Activated CD8-positive, alpha-beta memory T cell treated with anti-CD3 and anti-CD28 coated beads for 1 hour (primary cell): ENCODE measurements at places on chromosomes 4 and X.

DNA sequence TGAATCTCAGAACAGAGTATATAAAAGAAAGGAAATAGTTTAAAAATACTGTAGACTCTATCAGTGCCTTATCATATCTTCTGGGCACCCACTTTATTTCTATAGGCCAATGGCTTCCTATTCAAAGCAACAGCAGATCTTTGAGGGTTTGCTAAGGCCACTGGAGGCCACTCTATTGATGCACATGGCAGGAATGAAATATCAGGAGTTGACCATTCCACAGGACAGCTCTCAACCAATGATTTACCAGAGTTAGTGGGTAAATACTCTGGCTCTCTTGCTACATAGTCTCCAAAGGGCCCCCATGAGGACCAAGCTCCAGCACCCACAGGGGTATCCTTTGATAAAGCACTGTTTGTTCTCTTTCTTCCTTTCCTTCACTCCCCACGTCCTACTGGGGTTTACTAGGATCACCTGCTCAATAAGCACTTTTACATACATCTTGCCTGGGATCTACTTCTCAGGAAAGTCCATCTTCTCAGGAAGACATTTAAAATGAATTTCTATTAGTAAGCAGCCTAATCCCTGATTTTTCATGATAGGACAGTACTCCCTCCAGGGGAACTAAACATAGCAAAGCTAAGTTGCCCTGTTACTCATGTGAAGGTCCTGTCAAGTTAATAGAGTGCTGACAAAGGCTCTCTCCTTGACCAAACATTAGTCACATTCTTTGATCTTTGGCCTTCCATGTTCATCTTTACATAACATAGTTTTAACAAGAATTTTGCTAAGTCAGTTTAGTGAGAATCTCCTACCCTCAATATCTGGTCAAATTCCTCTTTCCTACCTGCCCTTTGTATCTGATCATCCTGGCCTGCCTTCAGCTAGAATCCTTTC lies 459.7 kb downstream of the GRXCR1 start:
- DNase-seq, result no peak

- no peak for DNase-seq
Measured at GRCh38 chrX:2387614-2388239, 113.0 kb downstream of the DHRSX start.

DNA sequence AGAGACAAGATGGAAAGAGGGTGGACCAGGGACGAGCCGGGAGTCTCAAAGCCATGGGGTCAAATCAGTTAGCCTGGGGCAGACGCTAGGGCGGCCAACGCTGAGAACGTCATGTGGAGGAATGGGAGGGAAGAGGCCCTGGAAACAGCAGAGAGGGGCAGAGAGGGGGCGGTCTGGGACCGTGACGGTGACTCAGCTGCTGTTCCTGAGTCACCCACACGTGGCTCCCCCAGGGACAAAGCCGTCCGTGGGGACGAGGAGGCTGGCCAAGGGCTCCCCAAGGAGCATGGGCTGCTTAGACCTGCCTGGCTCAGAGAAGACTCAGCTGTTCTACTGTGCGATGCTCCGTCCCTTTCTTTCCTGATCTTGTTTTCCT lies 108.4 kb upstream of the LRPAP1 start:
- DNase-seq, result no peak

GRCh38 chr4:138835832-138836533 lies 179.6 kb upstream of the NOCT start:
- no peak for DNase-seq

DNA sequence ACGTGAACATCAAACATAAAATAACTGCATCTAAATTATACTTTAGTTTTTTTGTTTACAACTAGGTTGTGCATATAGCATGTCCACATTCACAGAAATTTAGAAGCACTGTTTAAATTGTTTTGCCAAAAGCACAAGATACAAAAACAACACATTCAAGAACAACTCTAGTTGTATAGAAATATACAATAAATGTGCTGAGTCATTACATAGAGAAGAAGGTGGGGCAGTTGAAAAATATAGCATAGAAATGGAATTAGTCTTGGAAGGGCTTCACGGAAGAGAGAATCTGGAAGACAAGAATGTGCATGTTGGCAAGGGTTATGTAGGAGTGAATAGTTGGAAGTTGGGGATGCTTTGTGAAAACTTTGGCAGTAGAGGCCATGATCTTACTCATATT lies 239.0 kb upstream of the GLRA2 start:
- DNase-seq, result no peak

DNA sequence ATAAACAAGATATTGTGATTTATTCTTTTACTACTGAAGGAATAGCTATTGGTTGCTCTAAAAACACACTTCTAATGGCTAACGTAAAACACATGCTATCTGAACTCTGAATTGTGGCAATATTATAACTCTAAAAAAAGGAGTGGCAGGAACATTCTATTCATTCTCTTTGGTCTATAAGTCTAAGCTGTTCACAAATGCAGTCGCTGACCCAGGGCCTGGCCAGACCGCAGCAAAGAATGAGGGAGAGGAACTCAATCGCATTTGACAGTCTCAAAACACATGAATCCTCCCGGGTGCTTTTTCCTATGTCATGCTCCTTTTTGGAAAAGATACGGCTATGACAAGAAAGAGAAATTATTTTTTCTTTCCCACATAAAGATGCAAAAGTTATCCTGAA lies 651.6 kb upstream of the PITX2 start:
- DNase-seq, result no peak

- DNase-seq, result no peak
Measured at GRCh38 chrX:14946606-14947155, 73.5 kb downstream of the MOSPD2 start.

GRCh38 chrX:115547448-115547847 lies 13.5 kb upstream of the PLS3 start:
- DNase-seq, result no peak

GRCh38 chrX:96424007-96424406 lies 260.6 kb upstream of the DIAPH2 start:
- no peak for DNase-seq

- no peak for DNase-seq
Measured at GRCh38 chr4:142959173-142959572, 113.1 kb upstream of the INPP4B start.

GRCh38 chrX:17535229-17535628 lies 160.2 kb downstream of the NHS start:
- DNase-seq, result no peak

GRCh38 chrX:38935561-38935960 lies 134.3 kb downstream of the MID1IP1 start:
- no peak for DNase-seq

- DNase-seq, result no peak
Measured at GRCh38 chr4:184448821-184449220, 25.5 kb downstream of the IRF2 start.

- no peak for DNase-seq
Measured at GRCh38 chrX:9467146-9467545, 2.3 kb downstream of the TBL1X start.

GRCh38 chr4:168601899-168602298 lies 105.0 kb downstream of the PALLD start:
- DNase-seq, result no peak

- DNase-seq, result no peak
Measured at GRCh38 chr4:3202836-3203820, 45.8 kb upstream of the MSANTD1 start.

GRCh38 chr4:67550857-67551256 lies 5.6 kb upstream of the CENPC start:
- DNase-seq, result no peak

GRCh38 chrX:68832101-68832416 lies 3.2 kb downstream of the EFNB1 start:
- DNase-seq, result no peak

GRCh38 chr4:115883231-115883630 lies 769.8 kb upstream of the NDST4 start:
- DNase-seq, result no peak

DNA sequence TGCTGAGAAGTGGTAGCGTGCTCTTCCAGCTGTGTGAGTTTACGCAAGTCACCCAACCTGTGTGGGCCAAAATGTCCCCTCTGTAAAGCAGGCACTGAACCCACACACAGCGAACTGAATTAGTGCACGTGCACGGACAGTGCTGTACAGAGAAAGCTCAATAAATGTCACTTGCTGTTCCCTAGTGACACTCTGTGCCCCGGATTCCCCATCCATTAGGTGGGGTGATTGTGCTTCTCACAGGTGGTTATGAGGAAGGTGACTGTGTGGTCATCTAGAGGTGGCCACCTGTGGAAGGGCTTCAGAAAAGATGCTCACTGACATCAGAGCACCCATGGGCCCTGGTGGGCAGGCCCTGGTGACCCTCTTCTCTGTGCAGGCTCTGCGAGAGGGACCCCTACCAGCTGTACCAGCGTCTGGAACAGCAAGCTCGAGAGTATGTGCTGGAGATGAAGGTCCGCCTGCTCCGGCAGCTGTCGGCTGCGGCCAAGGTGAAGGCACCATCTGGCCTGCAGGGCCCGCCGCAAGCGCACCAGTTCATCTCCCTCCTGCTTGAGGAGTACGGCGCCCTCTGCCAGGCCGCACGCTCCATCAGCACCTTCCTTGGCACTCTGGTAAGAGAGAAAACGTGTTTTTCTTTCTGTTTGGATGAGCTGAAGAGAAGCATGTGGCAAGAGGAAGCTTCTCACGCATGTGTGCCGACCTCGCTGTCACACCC lies 94.3 kb downstream of the FAM193A start:
- DNase-seq, result no peak

- no peak for DNase-seq
Measured at GRCh38 chrX:104281564-104281963, 26.8 kb upstream of the ESX1 start.

DNA sequence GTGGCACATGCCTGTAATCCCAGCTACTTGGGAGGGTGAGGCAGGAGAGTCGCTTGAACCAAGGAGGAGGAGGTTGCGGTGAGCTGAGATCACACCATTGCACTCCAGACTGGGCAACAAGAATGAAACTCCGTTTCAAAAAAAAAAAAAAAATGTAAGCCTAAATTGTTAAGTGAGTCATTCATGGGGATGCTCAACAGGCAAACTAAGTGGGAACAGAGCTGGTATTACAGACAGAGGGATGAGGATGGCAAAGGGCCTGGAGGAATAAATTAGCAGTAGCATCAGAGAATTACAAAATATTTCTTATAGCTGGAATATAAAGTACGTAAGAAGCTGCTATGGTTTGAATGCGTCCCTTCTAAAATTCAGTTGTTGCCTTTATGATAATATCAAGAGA lies 43.4 kb upstream of the OGT start:
- DNase-seq, result no peak

DNA sequence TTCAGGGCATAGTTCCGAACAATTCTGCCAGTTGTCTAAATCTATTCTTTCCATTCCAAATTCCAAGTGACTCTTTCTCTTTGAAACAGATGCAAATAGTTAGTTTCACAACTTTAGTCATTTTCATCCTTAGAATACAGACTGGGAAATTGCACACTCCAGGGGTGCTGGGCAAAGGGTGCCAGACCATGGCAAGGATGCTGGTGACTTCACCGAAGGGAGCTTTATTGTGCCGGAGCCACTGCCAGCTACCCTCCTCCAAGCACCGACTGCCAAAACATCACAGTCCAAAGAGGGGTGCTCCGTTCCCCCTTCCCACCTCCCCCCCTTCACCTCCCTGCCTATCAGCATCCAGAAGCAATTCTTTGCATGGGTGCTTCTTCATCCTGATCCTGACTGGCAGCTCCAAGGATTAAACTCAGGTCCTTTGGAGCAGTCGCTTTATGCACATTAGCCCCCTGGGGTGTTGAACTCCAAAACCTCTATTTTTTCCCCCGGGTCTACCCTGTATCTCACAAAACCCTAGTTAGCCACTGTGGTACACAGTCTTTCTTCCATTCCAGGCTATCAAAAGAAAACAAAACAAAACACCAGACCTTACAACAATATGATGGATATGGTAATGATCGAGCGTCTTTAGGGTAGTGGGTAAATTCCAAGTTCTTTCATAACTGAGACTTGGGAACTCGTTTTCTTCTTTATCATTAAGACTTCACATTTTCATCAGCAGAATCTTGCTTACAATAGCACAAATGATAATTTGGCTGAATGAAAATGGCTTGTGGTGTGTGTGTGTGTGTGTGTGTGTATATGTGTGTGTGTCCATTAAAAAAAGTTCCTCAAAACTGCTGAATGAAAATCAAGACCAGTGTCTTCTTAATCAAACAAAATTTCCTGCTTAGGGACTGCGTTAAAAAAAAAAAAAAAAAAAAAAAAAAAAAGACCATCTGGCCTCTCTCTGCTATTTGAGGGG lies 28.7 kb downstream of the MID1 start:
- DNase-seq, result no peak

- no peak for DNase-seq
Measured at GRCh38 chr4:62208921-62209320, 1008.8 kb downstream of the ADGRL3 start.

DNA sequence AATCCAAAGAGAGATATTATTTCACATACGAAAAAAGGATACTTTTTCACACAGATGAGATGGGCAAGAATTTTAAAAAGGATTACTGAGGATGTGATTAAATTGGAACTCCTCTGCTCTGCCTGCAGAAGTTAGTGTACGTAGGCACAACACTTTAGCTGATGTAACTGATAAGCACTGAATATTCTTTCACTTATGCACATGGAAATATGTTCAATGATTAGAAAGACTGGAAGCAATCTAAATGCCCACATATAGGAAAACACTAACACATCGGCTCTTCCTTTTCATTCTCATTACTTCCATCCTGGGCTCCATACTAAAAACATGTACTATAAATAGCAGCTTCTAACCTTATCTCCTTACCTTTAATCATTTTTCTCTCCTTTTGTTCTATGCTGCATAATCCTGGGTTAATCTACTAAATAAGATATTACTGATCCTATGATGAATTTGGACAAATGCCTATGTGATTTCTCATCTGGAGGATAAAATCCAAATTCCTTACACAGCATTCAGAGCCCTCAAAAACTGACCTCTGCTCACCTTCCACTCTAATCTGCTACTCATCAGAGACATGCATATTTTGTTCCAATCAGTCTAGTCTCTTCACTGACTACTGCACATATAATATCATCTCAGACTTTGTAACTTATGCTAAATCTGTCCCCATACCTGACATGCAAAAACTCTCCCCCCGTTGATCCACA lies 197.8 kb downstream of the PDGFC start:
- DNase-seq, result no peak

- DNase-seq, result no peak
Measured at GRCh38 chrX:108285356-108285755, 152.9 kb downstream of the COL4A6 start.

DNA sequence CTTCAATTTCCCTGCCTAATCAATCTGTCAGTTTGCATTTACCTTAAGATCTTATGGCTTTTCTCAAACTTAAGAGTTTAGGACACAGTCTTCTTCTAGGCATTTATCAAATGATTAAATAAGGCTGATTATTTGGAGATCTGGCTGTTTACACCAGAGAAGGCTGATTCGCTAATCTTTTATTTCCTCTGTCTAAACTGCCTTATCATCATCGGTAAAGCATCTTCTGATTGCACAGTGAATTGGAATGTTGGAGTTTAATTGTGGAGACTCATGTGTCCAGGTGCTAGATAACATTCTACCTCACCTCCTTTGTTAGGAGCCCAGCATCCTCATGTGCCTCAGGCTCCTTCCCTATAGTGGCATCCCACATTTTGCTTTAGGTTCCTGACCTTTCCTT lies 100.3 kb upstream of the DDIT4L start:
- DNase-seq, result no peak

- DNase-seq, result no peak
Measured at GRCh38 chr4:88836216-88836615, 138.6 kb upstream of the NAP1L5 start.

- DNase-seq, result no peak
Measured at GRCh38 chr4:1797298-1797860, 4.3 kb downstream of the FGFR3 start.
